ENCODE measurements at places on chromosomes 3 and 15. TPM values are rescaled to one million over a fixed set of nuclear protein-coding genes. Genes with fewer than 3 reads are reported as not detected.
A peak's percentile ranks its signal among the peaks of the same experiment; 100 is the strongest.

The FOXB1 gene
- not detected for polyA plus RNA-seq

The RABL3 gene
- 24.0 TPM for polyA plus RNA-seq

The TGM4 gene
- polyA plus RNA-seq: 0.06 TPM

The GPR176 gene
- polyA plus RNA-seq: 3.8 TPM

The CD96 gene
- polyA plus RNA-seq: 0.66 TPM

- no peaks in the 10 kb centered on the region for H3K36me3 ChIP-seq
- DNase-seq: no peak
- no peak overlapping the region for H3K4me3 ChIP-seq
Measured at GRCh38 chr3:115503394-115503793, 119.9 kb upstream of the GAP43 start.

DNA sequence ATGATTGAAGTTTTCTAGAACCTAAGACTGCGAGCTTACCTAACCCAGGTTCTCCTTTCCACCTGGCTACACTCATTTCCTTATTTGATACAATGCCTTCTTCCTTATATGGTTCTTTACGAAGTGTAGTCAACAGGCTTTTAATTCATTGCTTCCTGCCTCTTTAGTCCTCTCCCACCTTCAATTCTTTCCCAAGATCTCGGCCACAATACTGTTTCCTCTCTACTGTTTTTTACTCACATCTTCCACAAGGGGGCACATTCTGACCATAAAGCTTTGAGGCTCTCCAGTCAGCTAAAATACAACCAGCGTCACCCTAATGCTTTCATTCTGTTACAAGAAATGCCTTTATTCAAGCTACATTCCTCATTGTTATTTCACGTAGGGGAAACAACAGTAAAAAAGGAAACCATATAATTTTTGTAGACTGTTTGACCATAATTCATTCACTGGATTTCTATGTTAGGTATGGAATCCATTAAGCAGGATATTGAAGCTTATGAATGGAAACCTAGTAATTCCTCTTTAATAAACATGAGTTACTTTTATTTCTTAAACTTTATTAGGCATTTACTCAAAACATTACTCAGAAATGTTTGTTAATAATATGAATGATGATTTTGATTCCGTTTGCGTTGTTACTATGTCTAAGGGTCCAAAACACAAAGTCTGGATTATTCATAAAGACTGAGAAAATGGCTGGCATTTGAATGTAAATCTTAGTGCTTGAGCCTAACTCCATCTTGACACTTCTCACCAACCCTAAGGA is 29.5 kb upstream of the VEPH1 start:
- H3K27me3 ChIP-seq: no peaks in the 10 kb centered on the region
- H3K4me1 ChIP-seq: no peaks in the 10 kb centered on the region
- H3K4me3 ChIP-seq: no peak overlapping the region
- H3K36me3 ChIP-seq: no peaks in the 10 kb centered on the region
- DNase-seq: peak; percentile 65

DNA sequence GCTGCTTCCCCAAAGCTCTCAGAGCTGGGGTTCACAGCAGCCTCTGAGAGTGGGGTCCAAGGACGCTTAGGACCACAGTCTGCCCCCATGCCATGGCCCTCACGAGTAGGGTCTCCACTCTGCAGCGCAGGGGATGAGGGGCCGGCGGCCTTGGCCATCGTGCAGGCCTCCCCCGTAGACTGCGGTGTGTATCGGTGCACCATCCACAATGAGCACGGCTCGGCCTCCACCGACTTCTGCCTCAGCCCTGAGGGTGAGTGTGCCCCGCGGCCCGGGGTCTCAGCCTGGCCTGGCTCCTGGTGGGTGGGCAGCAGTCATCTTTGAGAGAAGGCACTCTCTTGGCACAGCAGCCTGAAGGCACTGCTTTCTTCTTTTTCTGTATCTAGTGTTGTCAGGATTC is 24.8 kb upstream of the SLC28A1 start:
- peak; percentile 71 for DNase-seq
- peak overlapping the region; percentile 54 for H3K27ac ChIP-seq
- no peaks in the 10 kb centered on the region for H3K27me3 ChIP-seq
- no peak overlapping the region for H3K4me3 ChIP-seq

GRCh38 chr3:150972366-150973071 is at the start of gene CLRN1:
Gene CLRN1 (minus strand): TSS chr3:150972727. CDS start chr3:150972708, 19 bp downstream.
- no peak for DNase-seq
- H3K4me1 ChIP-seq: no peaks in the 10 kb centered on the region
- H3K27ac ChIP-seq: no peak within 1 kb of the TSS
- no peaks in the 10 kb centered on the region for H3K27me3 ChIP-seq
- no peak within 1 kb of the TSS for H3K4me3 ChIP-seq

- no peak overlapping the region for H3K27ac ChIP-seq
- H3K36me3 ChIP-seq: no peaks in the 10 kb centered on the region
- no peaks in the 10 kb centered on the region for H3K27me3 ChIP-seq
- H3K4me1 ChIP-seq: peaks cover 5% of the 10 kb centered on the region
- no peak overlapping the region for H3K4me3 ChIP-seq
Measured at GRCh38 chr3:46484911-46485778, 12.6 kb upstream of the RTP3 start.

- no peaks in the 10 kb centered on the region for H3K4me1 ChIP-seq
- H3K36me3 ChIP-seq: no peaks in the 10 kb centered on the region
- DNase-seq: no peak
Measured at GRCh38 chr3:175304404-175304803, 445.3 kb downstream of the NAALADL2 start.

- H3K36me3 ChIP-seq: no peaks in the 10 kb centered on the region
- no peaks in the 10 kb centered on the region for H3K27me3 ChIP-seq
- no peak overlapping the region for H3K4me3 ChIP-seq
- no peak for DNase-seq
- H3K4me1 ChIP-seq: no peaks in the 10 kb centered on the region
- no peak overlapping the region for H3K27ac ChIP-seq
Measured at GRCh38 chr3:135895734-135896121, 69.8 kb upstream of the PPP2R3A start.

GRCh38 chr3:128585974-128586373 is 64.6 kb downstream of the RPN1 start:
- no peak overlapping the region for H3K4me3 ChIP-seq
- no peaks in the 10 kb centered on the region for H3K4me1 ChIP-seq
- H3K27ac ChIP-seq: no peak overlapping the region
- no peak for DNase-seq
- H3K27me3 ChIP-seq: no peaks in the 10 kb centered on the region

DNA sequence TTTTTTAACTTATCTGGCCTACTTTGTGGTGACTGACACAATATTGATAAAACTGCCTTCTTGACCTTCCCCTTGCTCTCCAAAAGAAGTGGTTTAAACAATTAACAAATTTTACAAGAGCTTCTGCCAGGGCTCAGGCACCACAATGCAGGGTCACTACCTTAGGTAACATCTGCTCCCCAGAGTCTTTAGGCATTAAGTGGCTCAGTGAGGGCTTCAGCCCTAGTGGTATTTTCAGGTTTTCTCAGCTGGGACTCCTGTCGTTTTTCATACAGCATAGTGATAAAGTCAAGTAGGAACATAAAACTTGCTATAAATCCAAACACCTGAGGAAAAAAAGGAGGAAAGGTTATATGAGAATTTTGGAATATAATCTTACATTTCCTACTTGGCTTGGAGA is 18.9 kb downstream of the CMTM6 start:
- no peaks in the 10 kb centered on the region for H3K27me3 ChIP-seq
- H3K4me1 ChIP-seq: no peaks in the 10 kb centered on the region
- H3K4me3 ChIP-seq: no peak overlapping the region
